ENCODE measurements at places on chromosomes 1 and 21.

DNA sequence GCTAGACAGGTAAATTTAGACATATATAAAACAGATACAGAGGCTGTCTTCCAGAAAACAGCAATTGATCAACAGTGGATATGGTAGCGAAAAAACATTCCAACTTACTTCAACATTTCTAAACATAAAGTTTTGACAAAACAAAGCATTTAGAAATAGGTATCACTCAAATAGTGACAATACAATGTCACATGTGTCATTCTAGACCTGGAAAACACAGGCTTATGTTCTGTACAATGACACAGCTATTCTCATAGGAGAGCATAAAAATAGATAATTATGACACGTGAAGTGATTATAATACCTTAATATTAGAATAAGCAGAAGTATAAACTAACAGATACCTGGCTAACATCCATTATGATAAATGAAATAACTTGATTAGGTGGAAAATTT is 8.0 kb upstream of the DCAF6 start:
- no peak for DNase-seq

GRCh38 chr1:221670081-221670480 is 71.8 kb downstream of the DUSP10 start:
- DNase-seq, result no peak

DNA sequence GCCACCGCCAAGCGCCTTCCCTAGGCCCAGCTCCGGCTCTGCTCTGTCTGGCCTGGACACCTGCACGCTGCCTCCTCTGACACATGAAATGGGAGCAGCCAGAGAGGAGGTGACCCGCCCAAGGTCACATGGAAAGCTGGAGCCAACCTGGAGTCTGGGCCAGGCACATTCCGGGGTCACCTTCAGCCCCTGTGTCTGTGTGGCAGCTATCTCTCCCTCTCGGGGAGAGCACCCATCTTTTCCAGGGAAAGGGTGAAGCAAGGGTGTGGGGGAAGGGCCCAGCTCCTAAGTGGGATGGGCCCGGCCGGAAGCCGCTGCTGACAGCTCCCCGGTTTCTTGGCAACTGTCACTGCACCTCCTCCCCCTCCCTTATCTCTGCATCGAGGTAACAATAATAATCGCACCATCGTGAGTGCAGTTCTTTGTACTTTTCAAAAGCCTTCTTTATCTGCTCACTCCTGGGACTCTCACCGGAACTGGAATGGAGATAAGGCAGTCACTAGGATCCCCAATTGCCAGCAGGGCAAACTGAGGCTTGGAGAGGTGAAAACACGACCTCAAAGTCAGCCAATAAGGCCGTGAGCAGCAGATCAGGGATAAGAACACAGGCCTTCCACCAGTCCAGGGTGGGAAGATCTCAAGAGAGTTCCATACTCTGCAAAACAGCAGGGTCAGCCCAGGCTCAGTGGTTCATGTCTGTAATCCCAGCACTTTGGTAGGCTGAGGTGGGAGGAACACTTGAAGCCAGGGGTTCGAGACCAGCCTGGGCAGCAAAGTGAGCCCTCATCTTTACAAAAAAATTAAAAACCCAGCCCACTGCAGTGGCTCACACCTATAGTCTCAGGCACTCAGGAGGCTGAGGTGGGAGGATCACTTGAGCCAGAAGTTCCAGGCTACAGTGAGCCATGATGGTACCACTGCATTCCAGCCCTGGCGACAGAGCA is 36.9 kb downstream of the RAP1GAP start:
- DNase-seq, result no peak

- no peak for DNase-seq
These were observed 122.3 kb downstream of the SNX7 start for GRCh38 chr1:98783821-98784220.

- DNase-seq, result peak; percentile 22
These were observed 92.1 kb upstream of the POU3F1 start for GRCh38 chr1:38138498-38139233.

GRCh38 chr1:29802181-29803068 is 566.1 kb downstream of the PTPRU start:
- no peak for DNase-seq

- no peak for DNase-seq
These were observed 304.1 kb upstream of the USP24 start for GRCh38 chr1:55519276-55519675.

- no peak for DNase-seq
These were observed 14.9 kb downstream of the PLEKHA6 start for GRCh38 chr1:204344665-204345355.

GRCh38 chr21:28431527-28432200 is 561.0 kb downstream of the LTN1 start:
- DNase-seq, result no peak

GRCh38 chr1:242613266-242613815 is 88.8 kb upstream of the PLD5 start:
- DNase-seq, result no peak

GRCh38 chr1:15771836-15772515 is 13.4 kb downstream of the FBLIM1 start:
- no peak for DNase-seq

DNA sequence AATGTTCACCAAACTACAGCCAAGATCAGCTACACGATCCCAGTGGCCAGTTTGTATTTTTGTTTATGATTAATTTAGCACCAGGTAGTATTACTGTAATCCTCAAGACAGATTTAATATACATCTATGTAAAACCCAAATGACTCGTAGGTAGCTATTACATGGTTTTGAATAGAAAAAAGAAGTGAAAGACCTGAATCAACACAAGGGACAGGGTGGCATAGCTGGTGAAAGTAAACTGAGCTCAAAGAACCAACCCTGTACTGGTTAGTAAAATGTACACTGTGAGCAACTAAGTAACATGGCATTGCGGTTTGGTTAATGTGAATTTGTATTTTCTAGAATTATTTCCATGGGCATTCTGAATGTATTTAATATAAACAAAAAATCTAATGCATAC is 8.8 kb downstream of the GPATCH2 start:
- no peak for DNase-seq

DNA sequence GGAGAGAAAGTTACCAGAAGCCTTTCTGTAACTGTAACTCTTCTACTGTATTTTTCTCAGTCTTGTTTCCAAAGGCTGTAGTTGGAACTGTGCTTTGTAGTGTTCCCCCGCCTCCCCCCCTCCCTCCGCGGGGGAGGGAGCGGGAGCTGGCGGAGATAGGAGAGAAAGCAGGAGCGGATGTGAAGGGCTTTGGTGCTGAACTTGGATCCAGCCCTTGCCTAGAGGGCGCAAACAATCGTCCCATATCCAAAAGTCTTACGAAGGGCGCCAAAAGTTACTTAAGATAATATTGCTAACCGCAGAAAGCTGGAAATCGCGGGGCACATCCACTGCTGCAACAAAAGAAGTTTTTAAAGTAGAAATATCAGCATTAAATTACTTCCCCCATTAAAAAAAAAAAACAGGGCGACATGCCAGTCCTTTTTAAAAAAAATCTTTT is 2.4 kb upstream of the NFIA start:
- DNase-seq, result peak; percentile 68

DNA sequence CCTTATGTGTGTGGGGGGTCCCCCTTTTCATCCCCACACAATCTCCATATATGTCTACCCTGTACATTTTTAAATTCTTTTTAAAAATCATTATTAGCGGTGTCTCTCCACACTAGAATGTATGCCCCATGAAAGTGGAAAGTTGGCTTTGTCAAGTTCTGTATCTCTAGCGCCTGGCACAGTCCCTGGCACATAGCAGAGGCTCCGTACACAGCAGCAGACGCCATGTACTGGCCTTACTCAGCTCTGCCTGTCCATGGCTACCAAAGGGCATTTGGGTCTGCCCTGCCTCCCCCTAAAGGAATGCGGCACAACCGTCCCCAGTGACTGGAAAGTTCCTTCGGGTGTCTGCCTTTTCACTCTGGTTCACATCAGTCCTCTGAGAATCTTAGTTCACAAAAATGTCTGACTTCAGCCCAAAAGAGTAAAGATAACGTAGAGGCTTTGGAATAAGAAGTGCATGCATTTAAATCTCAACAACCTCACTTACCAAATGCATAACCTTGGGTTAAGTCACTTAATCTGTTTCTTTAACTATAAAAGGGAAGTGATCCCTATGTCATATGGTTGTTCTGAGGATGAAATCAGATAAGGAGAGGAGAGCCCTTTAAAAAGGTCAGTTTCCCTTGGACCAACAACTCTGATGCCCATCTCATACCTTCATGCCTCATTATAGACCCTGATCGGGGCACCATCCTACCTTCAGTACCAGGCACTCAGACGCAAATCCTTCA is 61.1 kb downstream of the CD46 start:
- DNase-seq, result no peak

DNA sequence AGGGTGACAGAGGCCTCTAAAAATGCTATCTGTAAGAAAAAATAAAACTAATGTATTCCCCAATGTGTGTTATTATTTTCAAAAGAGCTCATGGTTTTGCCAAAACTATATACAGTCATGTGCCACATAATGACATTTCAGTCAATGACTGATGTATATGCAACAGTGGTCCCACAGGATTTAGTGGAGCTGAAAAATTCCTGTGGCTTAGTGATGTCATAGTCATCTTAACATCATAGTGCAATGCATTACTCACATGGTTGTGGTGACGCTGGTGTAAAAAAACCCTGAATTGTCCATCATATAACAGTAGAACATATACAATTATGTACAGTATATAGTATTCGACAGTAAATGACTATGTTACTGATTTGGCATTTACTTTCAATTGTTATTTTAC is 172.4 kb downstream of the CACNA1E start:
- no peak for DNase-seq

GRCh38 chr1:212587016-212587887 is 21.3 kb upstream of the ATF3 start:
- no peak for DNase-seq

GRCh38 chr1:219460081-219460895 is 152.6 kb downstream of the ZC3H11B start:
- DNase-seq, result no peak

DNA sequence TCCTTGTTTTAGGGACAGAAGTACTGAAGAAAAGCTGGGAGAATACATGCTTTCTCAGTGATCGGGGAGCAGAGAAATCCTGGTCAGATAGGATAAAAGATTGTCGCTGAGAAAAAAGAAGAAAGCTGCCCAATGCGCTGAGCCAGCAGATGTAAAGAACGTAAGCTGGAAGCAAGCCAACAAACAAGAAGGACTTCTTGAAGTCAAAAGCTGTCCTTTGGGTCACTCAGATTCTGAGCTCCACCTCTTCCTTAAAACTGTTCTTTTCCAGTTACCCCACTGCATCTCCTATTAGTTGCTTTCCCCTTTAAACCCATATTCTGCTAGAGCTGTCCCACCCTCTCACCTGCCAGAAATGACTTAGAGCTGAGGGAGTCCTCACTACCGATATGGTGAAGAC is 64.8 kb downstream of the GPR137B start:
- DNase-seq, result no peak

- no peak for DNase-seq
These were observed 2.1 kb downstream of the MOV10 start for GRCh38 chr1:112676543-112676942.

DNA sequence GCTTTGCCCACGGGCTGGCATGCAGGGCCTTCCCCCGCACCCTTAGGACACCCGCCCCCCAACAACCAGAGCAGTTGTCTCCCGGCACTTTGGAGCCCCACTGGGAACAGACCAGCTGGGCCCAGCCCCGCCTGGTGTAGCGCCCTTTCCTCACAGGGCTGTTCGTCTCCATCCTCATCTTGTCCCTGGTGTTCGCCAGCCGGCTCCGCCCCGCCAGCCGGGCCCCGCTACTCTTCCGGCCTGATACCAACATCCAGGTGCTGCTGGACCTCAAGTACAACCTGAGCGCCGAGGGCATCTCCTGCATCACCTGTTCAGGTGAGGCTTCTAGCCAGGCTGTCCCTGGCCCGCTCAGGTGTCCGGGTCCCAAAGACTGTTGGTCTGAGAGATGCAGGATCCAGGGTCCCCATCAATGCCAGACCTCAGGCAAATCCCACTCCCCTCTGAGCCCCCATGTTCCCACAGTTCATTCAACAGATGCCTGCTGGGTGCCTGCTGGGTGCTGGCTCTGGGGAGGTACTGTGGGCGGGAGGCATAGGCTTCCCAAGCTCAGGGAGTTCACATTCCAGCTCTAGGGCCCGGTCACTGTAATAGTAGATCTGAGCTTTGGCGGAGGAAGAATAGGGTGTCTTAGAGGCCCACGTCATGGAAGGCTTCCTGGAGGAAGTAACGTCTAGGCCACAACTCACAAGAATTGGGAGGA is 41.7 kb downstream of the DISP3 start:
- no peak for DNase-seq

GRCh38 chr1:75797606-75798216 is 1.0 kb downstream of the MSH4 start:
- DNase-seq, result no peak

DNA sequence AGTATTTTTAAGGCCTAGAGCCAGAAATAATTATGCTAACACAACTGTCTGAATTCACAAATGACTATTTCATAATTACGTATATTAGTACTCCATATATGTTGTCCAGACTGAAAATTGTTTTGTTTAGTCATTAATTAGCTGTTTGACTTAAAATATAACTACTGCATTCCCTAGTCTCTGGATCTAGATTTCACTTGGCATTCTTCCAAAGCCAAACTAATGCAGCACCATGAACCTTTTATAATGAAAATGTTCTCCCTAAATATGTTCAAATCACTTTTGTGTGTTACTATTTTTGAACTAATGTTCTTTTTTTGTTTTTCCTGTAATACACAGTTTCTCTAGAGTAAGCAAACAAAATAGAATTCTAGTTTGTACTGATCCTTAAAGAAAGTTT is 46.1 kb downstream of the CAMTA1 start:
- no peak for DNase-seq

- no peak for DNase-seq
These were observed 6.2 kb downstream of the ADSS2 start for GRCh38 chr1:244445320-244446181.

DNA sequence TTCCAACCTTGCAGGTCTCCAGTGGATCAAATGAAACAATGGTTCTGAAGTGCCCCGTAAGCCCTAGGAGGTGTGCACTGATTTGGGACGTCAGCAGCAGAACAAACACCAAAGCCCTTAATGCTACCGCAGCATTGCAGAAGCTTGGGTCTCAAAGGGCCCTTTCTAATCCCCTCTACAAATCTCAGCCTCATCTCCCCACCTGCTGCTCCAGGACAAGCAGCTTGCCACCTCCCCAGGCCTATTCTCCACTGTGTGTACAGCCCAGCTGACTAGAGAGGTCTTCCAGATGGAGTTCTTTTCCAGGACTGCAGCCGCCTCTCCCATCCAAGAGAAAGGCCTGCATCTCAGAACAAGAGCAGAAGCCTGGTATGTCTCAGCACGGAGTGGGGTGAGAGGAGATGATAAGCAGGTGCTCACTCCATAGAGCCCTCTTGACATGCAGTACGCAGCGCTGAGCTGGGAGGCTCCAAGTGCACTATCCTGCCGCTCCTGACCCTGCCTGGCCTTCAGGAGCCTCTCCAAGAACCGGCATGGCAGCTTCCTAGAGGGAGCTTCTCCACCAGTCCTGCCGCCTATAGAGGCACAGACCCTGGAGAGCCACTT is 46.3 kb downstream of the MRPL37 start:
- no peak for DNase-seq

Measured in amygdala (tissue), 56 donors.